Right hindlimb (tissue), 1 donor: ENCODE measurements at places on chromosomes 12 and 14.

GRCh38 chr12:106715582-106715981 is 58.9 kb upstream of the RIC8B start:
- no peak for DNase-seq

GRCh38 chr12:2244013-2244861 is 191.4 kb downstream of the CACNA1C start:
- peak; percentile 62 for DNase-seq

DNA sequence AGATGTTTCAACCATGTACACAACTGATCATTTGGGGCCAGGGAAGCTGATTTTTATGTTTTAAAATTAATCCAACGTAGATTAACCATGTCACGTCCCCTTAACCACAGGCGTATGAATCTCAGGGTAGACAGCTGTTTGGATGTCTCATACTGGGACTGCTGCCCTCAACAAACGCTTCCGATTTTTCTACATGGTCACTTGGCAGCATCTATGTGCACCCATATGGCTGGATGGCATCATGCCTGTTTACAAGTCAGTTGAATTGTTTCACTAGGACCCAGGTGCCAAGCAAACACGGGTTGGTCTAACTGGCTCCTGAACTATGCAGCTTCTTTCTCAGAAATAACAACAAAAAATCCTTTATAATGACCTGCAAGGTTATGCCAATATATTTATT is 393.8 kb downstream of the NPAS3 start:
- peak; percentile 58 for DNase-seq

GRCh38 chr14:20460458-20461224 is 593 bp downstream of the PIP4P1 start:
- DNase-seq: peak; percentile 53

DNA sequence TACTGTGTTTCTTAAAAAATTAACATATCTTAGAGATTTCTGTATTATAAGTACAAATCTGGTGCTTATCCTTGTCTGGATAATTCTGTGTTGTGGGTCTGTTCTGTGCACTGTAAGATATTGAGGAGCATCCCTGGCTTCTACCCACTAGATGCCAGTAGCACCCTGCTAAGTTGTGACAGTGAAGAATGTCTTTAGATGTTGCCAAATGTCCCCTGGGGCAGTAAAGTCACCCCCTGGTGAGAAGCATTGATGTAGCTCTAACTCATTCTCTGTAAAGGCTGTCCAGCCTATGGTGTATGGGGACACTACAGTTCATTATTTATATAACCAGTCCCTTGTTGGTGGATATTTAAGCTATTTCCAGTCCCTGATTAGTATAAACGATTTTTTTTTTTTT is 31.4 kb downstream of the MAP1LC3B2 start:
- DNase-seq: no peak

DNA sequence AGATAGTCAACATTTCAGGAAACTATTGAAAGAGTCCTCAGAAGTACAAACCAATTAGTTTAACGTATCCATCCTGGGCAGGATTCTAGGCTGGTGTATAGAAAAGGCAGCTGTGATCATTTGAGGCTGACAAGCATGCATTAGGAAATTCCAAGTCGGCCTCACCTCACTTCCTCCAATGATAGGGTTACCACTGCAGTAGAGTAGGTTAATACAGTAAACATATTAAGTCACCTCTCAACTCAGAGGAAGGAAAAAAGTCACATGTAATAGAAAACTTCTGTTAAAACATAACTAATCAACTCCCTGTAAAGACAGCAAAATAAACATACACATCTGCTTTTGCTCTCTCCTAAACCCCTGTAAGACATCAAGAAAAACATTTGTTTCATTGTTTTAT is 33.5 kb downstream of the MED13L start:
- DNase-seq: no peak

GRCh38 chr14:72419226-72419775 is 474.6 kb downstream of the DPF3 start:
- no peak for DNase-seq

- DNase-seq: no peak
Observed at GRCh38 chr14:60514378-60514740, 5.4 kb downstream of the SIX6 start.

DNA sequence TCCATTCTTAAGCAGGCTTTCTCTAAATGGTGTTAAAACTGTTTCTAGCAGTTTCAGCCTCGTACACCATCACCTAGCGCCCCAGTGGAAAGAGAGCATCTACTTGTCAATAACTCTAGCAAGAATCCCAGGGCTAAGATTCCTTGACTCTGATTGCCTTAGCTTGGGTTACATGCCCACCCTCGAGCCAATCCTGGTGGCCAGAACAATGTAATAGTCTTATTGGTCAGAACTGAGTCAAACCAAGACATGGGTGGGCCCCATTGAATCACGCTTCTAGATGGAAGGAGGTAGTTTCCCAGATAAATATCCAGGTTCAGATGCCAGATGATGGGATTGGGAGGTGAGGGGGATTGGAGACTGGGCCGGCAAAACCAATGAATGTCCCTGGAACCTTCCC is 55.9 kb upstream of the MED13L start:
- no peak for DNase-seq

DNA sequence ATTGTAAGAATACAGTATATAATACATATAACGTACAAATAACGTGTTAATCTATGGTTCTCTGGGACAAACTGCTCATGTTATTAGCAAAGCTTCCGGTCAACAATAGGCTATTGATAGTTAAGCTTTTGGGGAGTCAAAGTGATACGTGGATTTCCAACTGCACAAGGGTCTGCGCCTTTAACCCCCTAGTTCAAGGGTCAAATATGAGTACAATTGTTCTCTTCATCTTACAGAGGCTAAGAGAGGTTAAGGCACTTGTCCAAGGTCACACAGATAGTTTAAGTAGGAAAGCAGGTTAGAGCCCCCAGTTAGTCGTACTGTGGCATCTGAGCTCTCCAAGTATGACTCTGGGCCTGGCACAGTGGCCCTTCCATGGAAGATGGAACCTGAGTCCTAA is 204.3 kb upstream of the KRR1 start:
- no peak for DNase-seq

- DNase-seq: no peak
Observed at GRCh38 chr14:65141523-65141922, 39.2 kb upstream of the MAX start.

DNA sequence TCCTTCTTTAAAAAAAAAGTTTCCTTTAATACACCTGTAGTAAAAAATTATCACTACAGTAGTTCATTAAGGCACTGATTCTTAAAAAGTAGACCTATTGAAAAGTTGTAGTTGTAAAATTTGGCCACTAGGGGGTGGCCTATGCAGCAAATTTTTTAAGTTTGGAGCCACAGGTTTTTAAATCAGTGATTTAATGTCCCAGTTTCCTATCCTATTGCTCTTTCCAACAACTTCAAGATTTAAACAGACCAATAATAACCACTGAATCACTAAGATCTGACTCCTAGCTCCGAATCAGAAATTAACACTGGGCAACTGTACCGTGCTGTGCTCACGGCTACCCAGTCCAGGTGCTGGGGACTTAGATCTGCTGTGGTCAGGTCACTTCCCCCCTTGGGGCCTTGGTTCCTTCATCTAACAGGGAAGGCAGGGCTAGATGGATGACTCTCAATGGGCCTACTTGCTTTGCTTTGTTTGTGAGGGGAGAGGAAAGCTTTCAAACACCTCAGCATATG is 279.3 kb downstream of the MED13L start:
- no peak for DNase-seq

GRCh38 chr14:71403656-71404055 is 496.4 kb downstream of the PCNX1 start:
- DNase-seq: no peak

- DNase-seq: no peak
Observed at GRCh38 chr12:46205294-46205693, 63.5 kb downstream of the SLC38A1 start.

- DNase-seq: no peak
Observed at GRCh38 chr14:29442696-29443095, 485.0 kb downstream of the PRKD1 start.

DNA sequence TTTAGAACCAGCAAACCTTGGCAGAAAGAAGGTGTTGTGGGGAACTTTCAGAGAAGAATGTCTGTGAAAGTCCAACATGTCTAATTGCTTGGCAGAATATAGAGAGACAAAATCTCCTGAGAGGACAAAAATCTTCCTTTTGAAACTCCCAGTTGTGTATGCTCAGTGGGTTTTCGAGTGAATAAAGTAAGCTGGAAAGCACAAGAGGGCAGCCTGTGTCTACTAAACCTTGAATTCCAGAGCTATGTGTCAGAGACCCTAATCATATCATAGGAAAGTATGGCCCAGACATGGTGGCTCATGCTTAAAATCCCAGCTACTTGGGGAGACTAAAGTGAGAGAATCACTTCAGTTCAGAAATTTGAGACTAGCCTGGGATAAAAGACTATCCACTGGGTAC is 661.2 kb downstream of the SLC16A7 start:
- DNase-seq: no peak

- DNase-seq: no peak
Observed at GRCh38 chr12:46783871-46784270, 41.9 kb downstream of the SLC38A4 start.

GRCh38 chr12:40106655-40107054 is 774 bp upstream of the SLC2A13 start:
- DNase-seq: no peak

DNA sequence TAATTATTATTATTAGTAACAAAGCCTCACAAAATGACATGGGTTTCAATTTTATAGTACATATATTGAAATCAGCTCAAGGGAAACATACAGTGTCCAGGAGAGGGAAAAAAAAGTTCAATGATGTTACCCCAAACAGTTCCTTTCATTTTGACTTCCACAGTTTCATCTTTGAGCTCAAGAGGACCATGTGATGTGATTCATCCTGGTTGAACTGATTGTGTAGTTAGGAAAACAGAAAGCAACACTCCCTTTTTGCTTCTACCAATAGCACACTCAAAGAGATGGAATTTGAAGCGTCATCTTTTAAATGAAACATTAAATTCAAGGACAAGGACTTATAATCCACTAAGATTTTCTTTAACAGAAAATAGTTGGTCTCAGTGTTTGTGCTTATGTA is 461.0 kb downstream of the FOXG1 start:
- DNase-seq: no peak

- DNase-seq: no peak
Observed at GRCh38 chr12:43290836-43291235, 261.2 kb downstream of the ADAMTS20 start.

GRCh38 chr14:71339650-71340415 is 432.6 kb downstream of the PCNX1 start:
- no peak for DNase-seq

- DNase-seq: no peak
Observed at GRCh38 chr12:45285717-45286116, 69.8 kb downstream of the ANO6 start.

- DNase-seq: no peak
Observed at GRCh38 chr14:93984070-93984469, 7.7 kb upstream of the ASB2 start.

- no peak for DNase-seq
Observed at GRCh38 chr14:75847584-75847983, 134.2 kb downstream of the TGFB3 start.

DNA sequence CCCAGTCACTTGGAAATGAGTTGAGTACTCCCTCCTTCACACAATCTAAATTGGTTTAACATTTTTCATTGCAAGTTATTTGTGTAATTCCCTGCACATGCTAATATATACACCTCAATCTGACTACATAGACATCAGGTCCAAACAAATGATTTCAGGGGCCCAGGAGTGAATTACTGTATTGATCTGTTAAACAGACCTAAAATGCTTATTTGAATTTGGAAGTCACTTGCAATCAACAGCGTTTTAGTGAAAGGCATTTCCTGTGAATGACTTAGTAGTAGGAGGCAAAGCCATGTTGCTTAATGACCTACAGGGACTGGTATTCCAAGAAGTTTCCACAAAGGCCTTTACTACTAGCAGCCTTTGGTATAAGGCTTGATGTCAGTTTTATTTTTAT is 22.6 kb upstream of the SLC15A5 start:
- no peak for DNase-seq

DNA sequence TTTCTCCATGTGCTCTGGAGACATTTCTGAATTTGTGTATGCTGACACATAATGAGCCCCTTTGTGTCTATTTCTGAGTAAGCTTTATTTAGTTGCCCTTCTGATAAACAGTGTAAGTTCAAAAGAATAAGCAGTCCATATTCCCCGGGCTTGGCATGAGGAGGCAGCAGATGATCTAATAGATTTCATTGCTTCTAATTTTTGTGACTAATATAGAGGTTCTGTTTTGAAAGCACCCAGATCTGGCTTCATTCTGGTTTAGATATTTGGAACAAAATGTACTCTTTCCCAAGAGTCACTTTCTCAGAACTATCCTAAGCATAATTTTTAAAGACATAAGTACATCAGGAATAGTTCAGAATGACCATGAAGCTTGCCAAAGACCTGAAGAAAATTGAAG is 290.9 kb downstream of the BTG1 start:
- no peak for DNase-seq

GRCh38 chr12:70468741-70469140 is 102.7 kb downstream of the KCNMB4 start:
- DNase-seq: no peak

- DNase-seq: no peak
Observed at GRCh38 chr14:74660167-74660566, 48.1 kb upstream of the LTBP2 start.

DNA sequence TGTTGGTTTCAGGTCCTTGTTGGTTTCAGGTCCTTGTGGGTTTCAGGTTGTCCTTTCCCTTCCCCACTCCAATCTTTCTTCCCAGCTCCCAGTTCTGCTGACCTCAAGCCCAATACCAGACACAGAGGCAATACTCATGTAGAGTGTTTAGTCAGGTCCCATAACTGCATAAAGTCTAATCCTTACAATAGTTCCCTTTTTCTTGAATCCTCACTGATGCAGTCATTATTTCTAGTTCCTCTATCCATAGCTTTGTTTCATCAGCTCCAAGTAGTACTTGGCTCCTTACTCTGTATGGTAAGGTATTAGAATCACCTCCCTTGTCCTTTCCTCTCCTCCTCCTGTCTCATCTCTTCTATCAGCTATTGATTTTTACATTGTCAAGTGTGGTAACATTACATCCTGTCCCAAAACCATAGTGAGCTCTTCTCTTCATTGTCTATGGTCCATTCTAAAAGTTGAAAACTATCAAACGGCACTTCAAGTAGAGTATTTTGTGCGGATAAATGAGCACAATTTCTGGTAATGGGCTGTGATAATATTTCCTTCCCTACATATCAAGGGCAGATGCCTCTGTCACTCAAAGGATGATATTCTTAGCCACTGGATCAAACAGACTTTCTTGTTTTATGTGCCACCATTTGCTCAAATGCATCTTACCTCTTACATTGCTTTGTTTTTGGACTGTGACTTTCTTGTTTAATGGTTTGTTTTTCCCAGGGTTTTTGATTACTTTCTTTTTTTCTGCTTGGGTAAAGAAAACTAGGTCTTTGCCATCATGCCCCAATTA is 57.2 kb upstream of the JDP2 start:
- DNase-seq: no peak

GRCh38 chr12:128905003-128905544 is 51.8 kb downstream of the GLT1D1 start:
- DNase-seq: no peak

GRCh38 chr12:66152732-66153131 is 17.1 kb downstream of the TMBIM4 start:
- DNase-seq: no peak
